ENCODE measurements at places on chromosomes 12 and 14.

GRCh38 chr14:32817780-32818179 lies 120.9 kb upstream of the NPAS3 start:
- no peak for DNase-seq

DNA sequence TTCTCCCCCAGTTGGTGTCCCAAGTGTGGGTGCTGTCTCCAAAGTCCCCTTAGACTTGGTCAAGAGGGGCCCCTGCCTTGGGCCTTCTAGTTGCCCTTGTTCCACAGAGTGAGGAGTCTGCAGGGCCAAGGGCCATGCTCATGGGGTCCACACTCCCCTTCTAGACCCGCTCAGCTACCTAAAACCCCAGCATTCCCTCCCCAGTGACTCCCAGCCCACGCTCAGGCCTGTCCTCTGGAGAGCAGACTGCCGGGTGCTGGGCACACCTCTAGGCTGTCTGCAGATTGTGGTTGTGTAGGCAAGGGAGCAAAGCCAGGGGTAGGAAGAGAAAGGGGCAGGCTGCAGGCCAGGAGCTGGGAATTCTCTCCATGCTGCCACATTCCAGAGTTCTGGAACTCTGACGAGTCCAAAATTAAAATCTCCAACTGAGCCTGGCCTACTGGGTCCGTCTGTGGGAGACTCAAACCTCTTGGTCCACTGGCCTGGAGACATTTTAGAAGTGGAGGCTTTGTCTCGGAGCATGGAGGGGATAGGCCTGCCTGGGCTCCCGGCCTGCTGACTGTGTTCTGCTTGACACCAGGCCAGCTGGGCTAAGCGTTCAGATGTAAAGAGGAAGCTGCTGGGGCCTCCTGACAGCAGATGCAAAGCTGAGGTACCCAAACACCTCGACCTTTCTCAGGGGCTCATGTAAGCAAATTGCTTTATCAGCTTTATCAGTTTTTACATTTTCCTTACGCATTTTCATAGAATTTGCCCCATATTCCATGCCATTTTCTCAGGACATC lies 13.7 kb upstream of the KRT5 start:
- no peak for DNase-seq

- DNase-seq: no peak
Measured at GRCh38 chr12:54000116-54001114, at the start of gene HOXC9. Gene HOXC9, plus strand, starts transcription at chr12:54000161. Its CDS starts 28 bp downstream, at chr12:54000189.

DNA sequence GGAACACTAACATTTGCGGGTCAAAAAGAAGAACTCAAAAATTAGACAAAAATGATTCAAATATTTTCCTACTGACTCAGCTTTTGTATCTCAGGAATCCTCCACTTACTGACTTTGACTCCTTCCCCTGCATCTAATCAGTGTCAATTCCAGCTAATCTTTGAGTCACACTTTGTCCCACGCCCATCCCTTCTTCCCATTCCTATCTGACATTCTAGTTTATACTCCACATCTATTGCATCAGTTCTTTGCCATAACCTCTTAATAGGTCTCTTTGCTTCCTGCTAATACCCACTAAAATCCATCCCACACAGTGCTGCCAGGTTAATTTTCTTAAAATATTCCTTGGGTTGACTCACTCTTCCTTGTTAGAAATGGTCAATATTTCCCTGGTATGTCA lies 19.1 kb downstream of the BBS10 start:
- DNase-seq: peak; percentile 85

DNA sequence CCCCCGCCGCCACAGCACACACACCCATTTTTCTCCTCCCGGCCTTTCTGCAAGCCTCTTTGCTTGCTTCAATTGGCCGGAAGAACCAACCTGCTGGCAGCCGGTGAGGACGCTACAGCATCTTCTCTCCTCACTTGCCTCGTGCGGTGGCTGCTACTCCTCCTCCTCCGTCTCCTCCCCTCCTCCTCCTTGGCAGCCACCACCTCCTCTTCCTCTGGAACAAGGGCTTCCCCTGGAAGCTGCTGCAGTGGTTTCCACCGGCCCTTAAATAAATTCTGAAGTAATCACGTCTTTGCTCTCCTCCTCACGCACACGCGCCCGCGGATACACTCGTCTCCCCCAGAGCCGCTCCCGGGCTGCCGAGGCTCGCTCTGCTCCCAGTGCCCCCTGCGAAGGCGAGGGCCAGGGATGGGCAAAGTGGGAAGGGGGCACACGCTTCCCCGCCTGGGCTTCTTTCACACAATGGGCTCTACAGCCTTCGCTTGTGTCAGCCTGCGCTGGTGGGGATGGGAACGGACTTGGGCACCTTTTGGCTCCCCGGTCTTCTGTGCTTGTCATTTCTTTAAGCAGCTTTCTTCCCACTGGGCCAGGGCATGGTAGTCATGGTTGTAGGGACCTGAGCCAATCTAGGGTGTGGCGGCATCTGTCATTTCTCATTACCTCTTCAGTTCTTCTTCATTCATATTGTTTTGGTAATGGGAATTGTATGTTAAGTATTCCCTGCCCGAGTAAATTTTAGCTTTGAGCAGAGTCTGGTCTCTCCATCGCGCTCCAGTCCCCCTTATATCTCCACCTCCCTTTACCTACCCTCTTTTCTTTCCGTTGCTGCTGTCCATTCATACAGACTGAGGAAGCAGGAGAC lies at the start of gene PPFIA2:
TSS of gene PPFIA2 (minus strand) at position 161 of the 862 bp plus-strand sequence.
- no peak for DNase-seq

DNA sequence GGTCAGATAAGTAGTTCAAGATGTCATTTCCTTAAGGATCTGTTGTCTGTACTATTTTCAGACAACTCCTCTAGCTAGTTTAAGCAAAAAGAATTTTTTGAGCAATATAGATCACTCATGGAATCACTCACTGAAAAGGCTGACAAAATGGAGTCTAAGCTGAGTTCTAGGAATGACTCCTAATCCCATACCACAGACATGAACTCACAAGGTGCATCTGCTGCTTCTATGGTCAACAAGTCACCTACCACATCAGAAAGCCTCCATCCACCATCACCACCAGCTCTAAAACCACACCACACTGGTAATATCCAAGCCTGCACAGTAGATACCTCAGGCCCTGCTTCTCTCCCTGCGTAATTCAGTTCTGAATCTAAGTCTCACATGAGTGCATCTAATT lies 33.0 kb downstream of the PWP1 start:
- no peak for DNase-seq

DNA sequence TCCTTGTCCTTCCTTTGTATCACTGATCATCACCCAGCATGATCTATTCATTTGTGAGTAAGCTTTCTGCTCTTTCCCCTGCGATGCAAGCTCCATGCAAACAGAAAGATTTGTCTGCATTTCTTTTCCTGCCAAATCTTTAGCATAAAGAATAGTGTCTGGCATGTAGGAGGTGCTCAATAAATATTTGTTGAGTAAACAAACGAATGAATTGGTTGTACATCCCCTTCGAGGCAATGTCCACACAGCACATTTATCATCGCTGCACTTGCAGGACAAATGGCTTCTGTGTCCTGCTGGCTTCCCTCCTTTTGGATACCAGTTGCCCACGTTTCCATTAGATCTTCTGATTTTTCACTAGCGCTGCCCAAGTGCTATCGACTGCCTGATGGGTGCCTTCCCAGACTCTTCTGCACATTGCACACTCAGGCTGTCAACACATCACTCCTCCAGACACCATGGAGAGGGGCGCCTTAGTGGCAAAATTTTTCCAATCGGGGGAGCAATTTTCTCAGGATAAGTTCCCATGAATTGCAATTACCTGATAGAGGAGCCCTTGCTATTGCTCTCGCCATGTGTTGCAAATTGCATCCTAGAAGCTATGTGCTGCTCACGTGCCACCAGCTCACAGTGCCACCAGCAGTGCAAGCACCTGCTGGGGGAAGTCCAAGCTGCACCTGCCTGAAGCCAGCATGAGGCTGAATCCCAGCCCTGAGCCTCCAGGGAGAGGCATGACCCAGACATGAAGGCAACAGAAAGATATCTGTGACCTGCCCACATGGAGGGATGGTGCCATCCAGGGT lies 206.6 kb downstream of the KIF26A start:
- no peak for DNase-seq

DNA sequence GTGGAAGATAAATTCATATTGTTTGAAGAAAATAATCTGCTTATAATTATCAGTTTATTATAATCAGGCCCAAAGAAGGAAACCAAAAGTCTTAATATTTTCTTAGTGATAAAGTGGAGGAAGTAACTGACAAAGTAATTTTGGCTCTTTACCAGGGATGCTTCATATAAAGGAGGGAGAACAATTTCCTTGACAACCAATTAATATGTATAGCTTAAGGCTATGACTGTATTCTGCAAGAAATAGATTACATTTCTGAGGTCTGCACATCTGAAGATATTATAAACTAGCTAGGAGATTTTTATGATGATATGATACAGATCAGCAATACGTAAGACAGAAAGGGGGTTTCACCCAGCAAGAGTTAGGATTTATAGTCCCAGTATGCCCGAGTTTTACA lies 90.8 kb downstream of the BICD1 start:
- DNase-seq: no peak

DNA sequence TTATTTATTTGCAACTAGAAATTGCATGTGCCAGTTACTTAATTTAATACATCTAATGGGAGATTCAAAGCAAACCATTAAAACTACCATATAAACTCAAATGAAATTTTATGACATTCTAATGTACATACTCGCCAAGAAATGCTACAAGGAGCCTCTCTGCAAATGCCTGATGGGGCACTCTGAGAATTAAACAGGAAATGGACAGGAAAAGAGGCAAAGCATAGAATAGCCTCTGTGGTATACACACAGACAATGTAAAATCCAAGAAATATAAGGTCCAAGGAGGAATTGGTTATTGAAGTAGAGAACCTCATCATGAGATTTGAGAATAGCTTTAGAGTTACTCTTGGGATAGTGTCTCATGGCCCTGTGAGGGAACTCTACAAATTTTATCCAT lies 41.2 kb downstream of the RAB21 start:
- DNase-seq: no peak

DNA sequence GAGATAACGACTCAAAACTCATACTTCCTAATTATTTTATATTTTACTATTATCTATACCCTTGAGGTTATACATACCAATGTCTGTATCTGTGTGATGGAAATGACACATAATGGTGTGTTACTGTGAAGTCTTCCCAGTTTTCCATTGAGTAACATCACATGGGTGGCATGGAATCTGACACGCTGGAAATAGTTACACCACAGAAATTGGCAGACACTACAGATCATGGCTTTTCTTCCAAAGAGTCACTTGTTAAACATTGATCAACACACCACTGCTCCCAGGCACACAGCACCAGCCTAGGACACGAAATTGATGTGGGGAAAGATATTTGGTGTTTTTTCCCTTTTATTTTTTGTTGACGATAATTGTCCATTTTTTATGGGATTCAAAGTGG lies 33.0 kb upstream of the VWF start:
- DNase-seq: no peak
